ENCODE measurements at places on chromosomes 1 and 21. TPM values are rescaled to one million over a fixed set of nuclear protein-coding genes. Genes with fewer than 3 reads are reported as not detected.
A peak's percentile ranks its signal among the peaks of the same experiment; 100 is the strongest.

Gene ERICH3
- total RNA-seq: not detected

- DNase-seq: no peak
Observed at GRCh38 chr1:160637821-160638539, 8.9 kb downstream of the SLAMF1 start.

Gene FAM151A
- total RNA-seq: not detected

Gene FTCD
- total RNA-seq: not detected

DNA sequence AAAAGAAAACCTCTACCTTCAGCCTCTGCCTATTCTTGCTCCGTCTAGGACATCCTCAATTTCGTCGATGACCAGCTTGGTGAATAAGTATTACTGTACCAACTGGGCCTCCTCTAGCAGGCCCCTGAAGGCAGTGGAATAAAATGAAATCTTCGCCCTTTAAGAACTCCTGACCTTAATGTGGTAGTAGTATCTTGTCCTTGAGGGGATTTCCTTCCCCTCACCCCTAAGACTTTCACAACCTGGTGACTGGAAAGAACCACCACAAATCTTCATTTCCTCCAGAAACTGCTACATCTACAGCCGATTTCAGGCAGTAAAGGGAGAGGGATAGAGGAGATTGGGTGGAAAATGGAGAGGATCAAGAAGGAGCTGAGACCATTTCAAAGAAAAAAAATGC lies 1.6 kb upstream of the HAX1 start:
- DNase-seq: no peak

DNA sequence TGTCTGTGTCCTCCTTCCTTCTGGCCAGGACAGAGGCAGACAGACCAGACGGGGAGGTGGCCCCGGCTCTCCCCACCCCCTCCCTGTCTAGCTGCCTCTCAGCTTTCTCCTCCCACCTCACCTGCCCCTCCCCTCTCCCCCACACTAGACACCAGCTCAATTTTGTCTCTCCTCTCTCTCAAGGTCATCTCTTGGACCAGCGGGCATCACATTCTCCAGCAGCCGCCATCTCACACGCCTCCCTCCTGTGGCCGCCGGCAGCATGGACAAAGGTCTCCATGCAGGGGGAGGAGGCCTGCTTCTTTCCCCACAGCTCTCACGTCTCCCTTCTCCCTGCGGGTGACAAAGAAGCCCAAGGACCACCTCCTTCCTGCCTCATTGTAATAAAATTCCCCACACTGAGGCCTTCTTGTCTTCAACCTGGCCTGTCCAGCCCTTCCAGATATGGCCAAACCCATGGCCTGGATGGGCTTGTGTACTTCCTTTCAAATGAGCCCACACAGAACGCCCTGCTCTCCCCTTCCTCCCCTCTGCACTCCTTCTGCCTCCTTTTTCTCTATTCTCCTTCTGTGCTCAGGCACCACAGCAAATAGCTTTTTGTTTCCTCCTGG lies 14.6 kb downstream of the OPTC start:
- DNase-seq: no peak

- peak; percentile 88 for DNase-seq
Observed at GRCh38 chr1:51898090-51898734, 19.7 kb upstream of the NRDC start.

GRCh38 chr1:48036710-48037355 lies 39.6 kb upstream of the TRABD2B start:
- DNase-seq: peak; percentile 71

DNA sequence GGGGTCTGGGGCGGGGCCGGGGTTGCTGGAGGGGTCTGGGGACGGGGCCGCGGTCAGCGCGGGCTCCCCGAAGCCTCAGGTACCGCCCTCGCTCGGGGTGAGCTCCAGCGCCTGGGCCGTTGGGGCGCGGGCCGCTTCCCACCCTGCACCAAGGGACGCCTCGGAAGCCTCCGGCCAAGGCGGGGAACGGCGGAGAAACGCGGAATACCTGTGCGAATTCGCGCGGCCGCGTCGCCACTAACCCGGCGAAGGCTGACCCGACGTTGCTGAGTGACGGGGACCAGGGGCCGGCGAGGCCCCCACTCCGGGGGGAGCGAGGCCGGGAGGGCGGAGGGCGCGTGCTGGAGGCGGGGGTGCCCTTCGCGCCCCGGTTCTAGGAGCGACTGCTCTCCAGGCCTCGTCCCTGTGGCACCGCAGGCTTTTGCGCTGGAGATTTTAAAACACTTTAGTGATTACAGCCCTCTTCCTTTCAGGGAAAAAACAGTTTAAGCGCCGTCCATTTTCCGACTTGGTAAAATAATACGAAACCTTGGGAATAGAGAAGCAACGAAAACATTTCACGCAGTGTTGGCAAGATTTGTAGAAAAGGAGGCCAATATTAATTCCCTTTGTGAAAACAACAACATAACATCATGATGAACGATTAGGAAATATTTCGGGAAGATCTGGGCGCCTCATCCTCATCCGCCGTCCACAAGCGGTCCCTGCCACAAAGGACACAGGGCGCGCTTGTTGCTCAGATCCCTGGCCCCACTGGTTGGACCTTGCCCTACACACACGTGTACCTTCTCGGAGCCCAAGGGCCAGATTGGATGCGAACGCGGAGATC lies 971 bp upstream of the GNG4 start:
- DNase-seq: peak; percentile 8

DNA sequence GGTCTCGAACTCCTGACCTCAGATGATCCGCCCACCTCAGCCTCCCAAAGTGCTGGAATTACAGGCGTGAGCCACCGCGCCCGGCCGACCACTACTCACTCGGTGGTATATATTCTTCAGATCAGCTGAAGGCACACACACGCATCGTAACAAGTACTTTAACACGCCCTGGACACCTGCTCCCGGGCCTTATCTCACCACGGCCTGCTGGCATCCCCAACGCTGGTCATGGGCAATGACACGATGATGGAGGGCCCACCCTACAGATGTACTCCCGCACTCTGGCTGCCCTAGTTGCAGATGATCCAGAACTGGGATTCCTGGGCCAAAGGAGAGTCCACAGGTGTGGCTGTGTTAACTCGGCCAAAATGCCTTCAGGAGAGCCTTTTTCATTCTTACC lies 11.6 kb downstream of the UBE2J2 start:
- DNase-seq: no peak

DNA sequence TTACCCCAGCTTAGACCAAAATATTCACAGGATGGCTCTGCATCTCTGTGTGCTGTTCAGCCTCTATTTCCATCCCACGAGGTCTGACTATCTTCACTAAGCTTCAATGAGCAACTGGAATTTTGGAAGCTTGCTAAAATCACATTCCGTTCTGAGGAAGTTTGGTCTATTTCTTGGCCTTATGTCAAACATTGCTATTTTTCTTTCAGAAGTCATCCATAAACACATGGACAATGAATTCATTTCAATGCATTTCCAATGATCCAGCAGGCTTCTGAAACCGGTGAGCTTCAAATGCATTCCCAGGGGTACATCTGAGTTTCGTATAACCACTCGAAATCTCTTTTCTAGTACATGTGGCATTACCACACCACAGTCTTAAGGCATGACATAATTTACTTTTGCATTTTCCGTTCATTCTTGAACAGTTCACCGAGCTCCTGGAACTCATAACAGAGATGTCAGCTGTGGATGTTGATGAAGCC lies 294.1 kb upstream of the KAZN start:
- DNase-seq: peak; percentile 69

- DNase-seq: no peak
Observed at GRCh38 chr1:173489929-173490328, 12.8 kb downstream of the PRDX6 start.

Gene SPRR1A
- total RNA-seq: not detected

- peak; percentile 24 for DNase-seq
Observed at GRCh38 chr1:41767534-41768525, 150.9 kb downstream of the HIVEP3 start.

Gene CD244
- not detected for total RNA-seq

DNA sequence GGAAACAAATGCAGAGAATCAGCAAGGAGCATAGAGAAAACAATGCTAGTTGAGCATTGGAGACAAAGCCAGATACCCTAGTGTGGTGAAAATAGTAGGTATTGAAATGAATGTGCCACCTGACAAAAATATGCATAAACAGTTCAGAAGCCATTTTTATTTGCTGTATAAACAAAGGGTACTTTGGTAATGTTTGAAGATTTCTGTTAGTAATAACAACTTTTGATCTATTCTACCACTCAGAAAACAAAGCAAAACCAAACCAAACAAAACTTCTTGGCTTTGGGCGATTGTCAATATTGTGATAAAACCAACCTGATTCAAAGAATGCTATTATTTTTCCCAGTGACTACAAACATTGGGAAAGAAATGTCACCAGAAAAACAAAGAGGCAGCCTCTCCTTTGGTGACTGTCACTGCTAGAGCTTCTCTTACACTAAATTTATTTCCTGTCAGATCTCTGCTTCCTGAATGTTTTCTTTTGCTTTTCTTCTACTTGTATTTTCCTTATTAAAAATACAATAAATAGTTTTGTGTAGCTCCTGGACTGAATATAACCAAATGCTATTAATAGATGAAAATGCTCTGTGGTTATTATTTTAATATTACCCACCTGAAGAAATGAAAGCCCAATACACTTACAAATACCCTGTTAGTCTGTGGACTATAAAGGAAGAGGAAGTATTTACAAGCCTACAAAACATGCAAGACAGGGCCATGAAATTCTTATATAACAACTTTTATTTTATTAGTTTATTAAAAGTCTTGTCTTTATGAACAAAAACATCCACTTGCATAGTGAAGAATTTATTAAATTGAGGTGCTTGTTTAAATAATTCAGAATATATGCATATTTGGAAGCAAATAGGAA lies 5.7 kb downstream of the ATP6V1G3 start:
- DNase-seq: no peak

- DNase-seq: peak; percentile 83
Observed at GRCh38 chr1:67532452-67533216, 102.4 kb upstream of the SERBP1 start.

DNA sequence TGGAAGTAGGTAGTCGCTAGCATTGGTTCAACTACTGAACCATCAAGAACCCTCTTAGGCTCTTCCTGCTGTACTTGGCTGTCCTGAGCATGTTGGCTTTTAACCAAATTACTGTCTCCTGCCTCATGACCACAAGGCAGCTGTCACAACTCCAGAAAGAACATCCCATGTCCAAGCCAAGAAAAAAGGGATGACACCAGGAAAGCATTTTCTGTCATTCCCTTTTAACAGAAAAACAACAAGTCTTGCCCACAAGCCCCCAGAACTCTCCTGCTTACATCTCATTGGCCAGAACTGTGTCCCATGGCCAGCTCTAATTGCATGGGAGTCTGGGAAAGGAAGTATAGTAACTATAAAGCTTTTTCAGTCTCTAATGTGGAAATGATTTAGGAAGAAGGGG lies 2.4 kb upstream of the RNU5D-1 start:
- peak; percentile 77 for DNase-seq

Gene GPR3
- total RNA-seq: 0.38 TPM

- peak; percentile 48 for DNase-seq
Observed at GRCh38 chr1:6245869-6246496, 2.0 kb downstream of the HES3 start.

DNA sequence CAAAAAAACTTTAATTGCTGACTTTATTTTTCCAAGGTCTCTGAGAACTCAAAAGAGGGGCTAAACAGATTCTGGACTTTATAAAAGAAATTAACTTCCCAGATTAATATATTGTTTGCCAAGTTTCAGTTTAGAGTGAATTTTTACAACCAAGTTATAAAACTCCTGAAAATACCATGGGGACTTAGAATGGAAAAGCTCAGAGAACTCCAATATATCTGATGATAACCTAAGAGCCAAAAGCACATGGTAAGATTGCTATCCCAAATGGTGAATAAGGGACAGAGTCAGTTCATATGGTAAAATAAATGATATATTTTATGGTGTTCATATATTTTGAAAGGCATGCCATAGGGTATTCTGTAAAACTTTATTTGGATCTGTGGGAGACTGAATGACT lies 470.9 kb downstream of the TTLL7 start:
- no peak for DNase-seq

- DNase-seq: no peak
Observed at GRCh38 chr1:80154176-80154575, 1147.6 kb upstream of the ADGRL4 start.

Gene NCMAP
- not detected for total RNA-seq

Gene PRRX1
- 179 TPM for total RNA-seq

DNA sequence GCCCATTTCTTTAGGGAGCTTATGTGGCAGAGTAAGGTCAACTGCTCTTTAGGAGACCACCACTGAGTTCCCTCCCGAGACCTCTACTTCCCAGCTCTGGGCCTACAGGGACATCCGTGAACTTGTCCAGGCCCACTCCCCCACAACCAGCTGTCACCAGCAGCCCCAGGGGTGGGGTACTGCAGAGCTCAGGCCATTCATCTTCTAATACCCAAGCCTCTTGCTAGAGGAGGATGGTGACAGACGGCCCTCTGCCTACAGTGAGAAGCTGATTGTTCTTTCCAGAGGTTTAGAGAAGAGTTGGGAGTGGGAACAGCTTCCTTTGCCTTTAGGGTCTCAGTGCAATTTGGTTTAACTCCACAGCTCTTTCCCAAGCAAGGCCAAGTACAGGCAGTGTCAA lies 33.2 kb upstream of the ARTN start:
- no peak for DNase-seq
